NCI-H1048 (cell line): ENCODE measurements at places on chromosomes 4 and X.

- no peak for DNase-seq
These were observed 64.6 kb upstream of the TMEM150C start for GRCh38 chr4:82626251-82626868.

DNA sequence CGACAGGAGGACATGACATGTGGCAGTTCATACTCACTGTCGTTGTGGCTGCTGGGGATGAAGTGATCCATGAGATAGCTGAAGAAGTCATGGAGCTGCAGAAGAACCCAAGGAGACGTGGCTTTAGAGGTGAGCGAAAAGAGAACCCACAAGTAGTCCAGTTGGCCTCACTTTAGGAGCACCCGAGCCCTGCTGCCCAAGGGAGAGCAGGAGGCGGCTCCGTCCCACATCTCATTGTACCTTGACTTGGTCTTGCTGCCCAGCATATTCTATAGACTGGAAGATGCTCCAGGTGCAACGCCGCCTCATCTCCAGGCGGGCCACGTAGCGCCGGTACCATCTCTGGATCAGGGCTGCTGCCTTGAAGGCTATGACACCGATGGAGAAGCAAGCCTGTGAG lies 10.6 kb downstream of the PPEF2 start:
- DNase-seq = no peak

DNA sequence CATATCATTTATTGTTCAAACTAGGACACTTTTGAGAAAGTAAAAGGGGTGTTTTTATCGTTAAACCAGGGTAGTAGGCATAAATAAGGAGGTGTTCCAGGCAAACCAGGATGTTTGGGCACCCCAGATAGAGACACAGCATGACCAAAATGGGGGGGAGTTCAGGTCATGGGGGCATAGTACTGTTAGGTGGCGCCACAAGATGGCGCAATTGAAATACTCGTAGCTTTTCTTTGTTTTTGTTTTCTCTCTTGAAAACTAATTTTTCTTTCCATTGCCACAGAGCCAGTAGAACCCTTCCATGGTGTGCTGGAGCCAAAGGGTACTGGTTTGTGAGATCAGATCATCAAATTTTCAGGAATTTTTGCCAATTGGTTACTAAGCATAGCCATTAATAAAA lies 283.4 kb downstream of the BCOR start:
- no peak for DNase-seq

GRCh38 chrX:45762699-45763647 lies 562.3 kb upstream of the DIPK2B start:
- DNase-seq = no peak

GRCh38 chr4:96630839-96631238 lies 790.9 kb downstream of the PDHA2 start:
- no peak for DNase-seq

- no peak for DNase-seq
These were observed 33.8 kb downstream of the MTTP start for GRCh38 chr4:99608417-99608816.

GRCh38 chr4:29972121-29972520 lies 748.0 kb upstream of the PCDH7 start:
- DNase-seq = no peak

DNA sequence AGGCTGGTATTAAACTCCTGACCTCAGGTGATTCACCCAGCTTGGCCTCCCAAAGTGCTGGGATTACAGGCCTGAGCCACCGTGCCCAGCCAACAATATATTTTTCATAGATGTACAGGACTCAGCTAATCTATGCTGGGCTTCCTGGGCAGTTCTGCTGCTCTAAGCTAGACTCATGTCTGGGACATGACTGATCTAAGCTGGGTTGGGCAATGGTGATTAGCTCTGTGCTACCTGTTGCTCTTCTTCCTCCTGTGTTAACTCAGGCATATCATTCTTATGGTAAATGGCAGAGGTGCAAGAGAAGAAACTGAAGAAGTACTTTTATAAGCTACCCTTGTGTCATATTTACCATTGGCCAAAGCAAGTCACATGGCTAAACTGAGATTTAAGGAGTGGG lies 11.4 kb upstream of the SUPT20HL2 start:
- no peak for DNase-seq

DNA sequence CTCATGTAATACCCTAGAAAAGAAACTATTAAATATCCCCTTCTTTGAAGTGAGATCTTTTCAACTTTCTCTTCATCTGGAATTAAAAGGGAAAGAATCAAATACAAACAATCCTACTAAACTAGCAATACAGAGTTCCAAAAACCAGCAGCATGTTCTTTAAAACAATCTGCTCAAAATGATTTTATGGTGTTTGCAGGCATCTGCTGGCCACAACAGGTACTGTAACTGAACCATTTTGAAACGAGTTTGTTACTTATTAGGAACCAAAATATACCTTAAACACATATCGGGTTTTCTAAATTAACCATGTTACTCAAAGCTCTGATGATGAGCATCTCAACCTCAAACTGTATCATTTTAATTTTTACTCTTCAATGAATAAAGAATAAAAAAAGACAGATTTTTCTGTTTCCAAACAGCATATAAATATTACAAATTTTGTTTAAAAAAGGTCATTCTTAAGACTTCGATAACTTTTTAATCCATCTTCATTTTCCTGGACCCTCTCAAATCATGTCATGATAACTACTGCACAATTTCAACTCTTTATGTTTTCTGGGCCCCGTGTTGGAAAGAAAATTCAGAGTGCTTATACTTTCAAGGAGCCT lies 56.5 kb downstream of the ARAP2 start:
- peak; percentile 18 for DNase-seq

GRCh38 chr4:37243722-37244582 lies 591 bp upstream of the NWD2 start:
- no peak for DNase-seq

GRCh38 chr4:187393531-187394344 lies 601.8 kb upstream of the ZFP42 start:
- DNase-seq = no peak

DNA sequence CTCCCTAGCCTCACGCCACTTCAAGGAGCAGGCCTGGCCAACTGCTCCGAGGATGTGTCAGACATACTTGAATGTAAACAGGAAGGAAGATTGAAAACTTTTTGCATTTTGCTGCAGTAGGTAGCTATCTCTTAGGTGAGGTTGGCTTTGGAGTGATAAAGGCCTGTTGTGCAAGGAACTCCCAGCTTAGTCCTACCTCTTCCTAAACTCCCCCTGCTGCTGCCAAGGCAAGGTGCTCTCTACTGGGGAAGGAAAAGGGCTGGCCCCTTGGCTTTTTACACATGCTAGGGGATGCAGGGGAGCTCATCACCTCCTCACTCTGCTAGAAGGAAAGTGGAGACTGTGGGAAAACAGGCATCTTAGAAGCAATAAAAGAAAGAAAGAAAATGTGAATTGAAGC lies 10.7 kb upstream of the BRS3 start:
- no peak for DNase-seq

DNA sequence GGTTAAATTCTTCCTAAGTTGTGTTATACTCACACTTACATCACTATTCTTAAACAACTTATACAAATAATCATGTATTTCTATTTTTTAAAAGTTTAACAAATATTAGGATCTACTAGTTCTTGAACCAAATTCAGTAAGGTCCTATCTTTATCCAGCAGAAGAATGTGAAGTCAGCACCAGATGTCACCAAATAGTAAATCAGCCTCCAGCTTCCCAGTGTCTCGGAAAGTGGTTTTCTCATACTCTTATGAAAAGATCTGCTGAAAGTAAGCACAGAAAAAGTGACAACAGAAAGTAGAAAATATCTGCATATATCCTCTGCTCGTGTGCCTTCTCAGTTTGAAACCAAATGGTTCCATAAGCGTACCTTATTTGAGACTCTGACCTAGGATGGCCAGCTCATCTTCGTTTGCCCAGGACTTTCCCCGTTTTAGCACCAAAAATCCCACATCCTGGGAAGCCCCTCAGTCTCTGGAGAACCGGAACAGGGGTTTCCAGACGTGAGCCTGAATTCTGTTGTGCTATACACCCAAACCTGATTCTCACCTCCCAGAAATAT lies 98.0 kb upstream of the DCLK2 start:
- no peak for DNase-seq

DNA sequence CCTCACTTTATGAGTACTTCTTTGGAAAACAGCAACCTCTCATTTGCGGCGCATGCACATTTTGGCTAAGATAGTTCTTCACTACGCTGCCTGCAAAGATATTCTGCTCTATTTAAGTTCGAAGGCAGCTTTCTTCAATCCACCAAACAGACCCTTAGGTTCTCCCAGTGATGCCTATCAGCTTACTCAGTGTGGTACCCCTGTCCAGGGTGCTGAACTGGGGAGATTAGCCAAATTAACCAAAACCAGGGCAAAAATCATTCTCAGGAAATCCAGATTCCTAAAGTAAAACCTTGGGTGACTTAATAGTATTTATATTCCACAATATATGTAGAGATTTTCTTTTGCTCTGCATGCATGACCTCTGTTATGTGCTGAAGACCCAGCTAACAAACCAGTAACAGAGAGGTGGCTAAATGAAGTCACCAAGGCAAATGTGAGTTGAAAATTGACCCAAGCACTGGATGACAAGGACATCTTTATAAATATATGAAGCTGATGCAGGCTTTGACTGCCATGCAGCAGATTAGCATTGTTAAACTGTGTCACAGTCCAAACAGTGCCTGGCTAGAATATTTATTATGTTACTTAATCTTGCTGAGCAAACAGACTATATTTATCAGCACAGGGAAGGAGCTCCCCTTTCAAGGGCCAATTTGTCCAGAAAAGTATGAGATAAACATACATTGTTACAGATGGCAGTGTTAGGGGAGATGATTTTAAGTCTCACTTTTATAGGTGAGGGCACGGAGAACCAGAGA lies 418.2 kb downstream of the STIM2 start:
- no peak for DNase-seq

GRCh38 chr4:158315706-158316105 lies 105.4 kb downstream of the TMEM144 start:
- no peak for DNase-seq

GRCh38 chr4:150302553-150302952 lies 224.3 kb downstream of the DCLK2 start:
- DNase-seq = no peak

GRCh38 chr4:164779080-164779479 lies 25.1 kb downstream of the SMIM31 start:
- DNase-seq = no peak

- no peak for DNase-seq
These were observed 63.4 kb upstream of the ENPEP start for GRCh38 chr4:110412354-110413065.

DNA sequence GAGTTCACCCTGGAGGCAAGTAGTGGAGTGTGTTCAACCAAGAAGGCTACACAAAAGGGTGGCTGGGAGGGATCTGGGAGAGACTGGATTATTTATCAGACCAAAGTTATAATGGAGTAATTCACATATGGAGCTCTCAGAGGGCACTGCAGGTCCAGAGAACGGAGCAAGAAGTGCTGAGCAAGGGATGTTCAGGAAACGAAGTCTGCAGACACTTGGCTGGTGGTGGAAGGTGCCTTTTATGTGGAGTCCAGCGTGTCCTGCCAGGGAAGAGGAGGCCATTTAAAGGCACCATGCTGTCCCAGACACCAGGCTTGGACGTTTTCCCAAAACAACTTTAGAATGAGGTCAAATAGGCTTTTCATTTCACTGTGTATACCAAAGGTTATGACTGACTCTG lies 130.1 kb downstream of the CEP135 start:
- DNase-seq = no peak

DNA sequence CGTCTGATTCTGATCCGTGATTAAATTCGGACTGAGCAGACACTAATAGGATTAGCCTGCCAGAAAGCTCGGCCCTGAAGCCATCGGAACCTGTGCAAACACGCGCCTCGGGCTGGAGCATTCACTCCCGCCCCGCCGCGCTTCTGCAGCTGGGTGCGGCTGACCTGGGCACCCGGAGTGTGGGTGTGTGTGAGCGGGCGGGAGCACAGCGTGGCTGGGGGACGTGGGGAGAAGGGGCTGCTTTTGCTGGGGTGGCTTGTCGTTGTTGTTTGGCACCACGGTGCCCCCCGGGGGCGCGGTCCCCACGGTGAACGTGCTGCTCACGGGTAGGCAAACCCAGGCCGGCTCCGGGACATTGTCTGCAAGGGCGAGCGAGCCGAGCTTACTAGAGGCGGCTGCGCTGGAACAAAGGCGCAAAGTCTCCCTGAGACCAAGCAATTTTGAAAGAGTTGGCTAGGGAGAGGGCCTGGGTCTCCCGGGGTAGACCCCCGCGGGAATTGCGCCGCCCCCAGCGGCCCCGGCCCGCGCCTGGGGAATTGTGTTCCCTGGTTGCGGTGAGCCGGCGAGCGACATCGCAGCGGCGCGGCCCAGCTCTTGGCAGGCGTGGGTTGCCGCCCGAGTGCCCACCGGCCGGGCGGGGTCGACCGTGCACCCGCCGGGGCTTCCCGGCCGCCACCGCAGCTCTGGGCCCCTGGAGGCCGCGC lies 1.4 kb downstream of the MAMLD1 start:
- no peak for DNase-seq

DNA sequence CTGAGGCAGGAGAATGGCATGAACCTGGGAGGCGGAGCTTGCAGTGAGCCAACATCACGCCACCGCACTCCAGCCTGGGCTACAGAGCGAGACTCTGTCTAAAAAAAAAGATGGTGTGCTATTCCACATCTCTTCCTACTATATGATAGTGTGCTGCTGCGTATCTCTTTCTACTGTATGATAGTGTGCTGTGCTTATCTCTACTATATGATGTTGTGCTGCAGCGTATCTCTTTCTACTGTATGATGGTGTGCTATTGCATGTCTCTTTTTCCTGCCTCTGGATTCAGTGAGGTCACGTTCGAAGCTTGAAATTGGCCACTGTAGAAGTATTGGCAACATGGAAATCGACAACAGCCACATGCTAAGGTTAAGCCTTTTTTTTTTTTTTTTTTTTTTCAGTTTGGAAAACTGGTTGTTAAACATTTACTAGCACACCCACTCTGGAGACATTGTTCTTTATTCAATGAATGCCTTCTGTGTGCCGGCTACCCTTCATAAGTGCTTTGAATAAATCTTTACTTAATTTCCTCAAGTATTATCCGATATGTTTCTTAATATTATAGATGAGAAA lies 31.0 kb downstream of the ARFIP1 start:
- no peak for DNase-seq

DNA sequence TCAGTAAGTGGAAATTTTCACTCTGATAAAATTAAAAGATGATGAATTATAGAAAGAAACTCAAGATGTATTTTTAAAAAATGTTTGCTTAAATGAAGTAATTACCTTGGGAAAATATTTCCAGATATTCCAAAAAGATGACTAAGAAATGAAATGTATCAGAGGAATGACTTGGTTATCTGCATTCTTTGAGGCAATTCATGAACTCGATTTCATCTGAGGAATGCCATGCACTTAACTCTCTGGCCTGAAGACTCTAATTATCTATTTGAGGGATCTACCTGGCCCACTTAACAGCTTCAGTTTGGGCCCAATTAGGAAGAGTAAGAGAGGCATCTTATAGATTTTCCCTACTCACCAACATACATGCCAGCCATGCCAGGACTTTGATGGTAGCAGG lies 182.3 kb downstream of the INPP4B start:
- DNase-seq = no peak

GRCh38 chrX:37754516-37754915 lies 25.3 kb upstream of the CYBB start:
- no peak for DNase-seq

DNA sequence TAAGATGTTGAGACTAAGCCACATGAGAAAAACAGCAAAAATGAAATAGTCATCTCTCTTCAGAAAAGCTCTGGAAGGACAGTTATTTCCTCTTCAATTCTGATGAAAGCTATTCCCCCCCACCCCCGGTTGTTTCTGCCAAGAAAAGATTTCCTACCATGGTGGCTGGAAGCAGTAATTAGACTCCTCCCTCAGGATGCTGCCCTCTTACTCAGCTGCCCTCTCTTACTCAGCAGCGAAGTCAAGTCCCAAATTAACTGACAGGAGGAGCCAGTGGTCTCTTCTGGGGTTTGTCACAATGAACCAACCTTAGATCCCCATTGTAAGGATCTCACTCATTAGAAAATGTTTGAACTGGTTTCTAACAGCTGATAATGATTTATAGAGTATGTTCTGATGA lies 38.0 kb downstream of the GPM6B start:
- no peak for DNase-seq
